ENCODE measurements at places on chromosomes 1 and 21.

DNA sequence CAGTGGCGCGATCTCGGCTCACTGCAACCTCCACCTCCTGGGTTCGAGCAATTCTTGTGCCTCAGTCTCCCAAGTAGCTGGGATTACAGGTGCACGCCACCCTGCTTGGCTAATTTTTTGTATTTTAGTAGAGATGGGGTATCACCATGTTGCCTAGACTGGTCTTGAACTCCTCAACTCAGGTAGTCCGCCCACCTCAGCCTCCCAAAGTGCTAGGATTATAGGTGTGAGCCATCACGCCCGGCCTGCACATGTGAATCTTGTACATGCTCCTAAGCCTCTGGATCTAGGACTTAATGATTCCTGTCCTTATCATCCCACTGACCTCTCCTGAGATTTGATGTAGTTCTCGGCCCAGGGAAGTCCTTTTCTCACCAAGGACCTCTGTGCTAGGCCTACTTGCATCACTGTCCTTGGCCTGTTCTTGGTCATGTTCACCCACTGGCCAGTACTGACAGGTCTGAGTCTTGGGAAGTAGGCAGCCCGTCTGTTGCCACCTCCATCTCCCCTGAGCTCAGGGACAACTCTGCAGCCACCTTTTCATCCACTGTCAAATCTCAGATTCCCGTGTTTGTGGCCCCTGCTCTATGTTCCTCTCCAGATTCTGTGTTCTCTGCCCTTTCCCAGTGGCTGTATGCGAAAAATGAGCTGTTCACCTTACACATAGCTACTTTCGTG, 9.4 kb downstream of the HYI start:
- DNase-seq, result no peak

DNA sequence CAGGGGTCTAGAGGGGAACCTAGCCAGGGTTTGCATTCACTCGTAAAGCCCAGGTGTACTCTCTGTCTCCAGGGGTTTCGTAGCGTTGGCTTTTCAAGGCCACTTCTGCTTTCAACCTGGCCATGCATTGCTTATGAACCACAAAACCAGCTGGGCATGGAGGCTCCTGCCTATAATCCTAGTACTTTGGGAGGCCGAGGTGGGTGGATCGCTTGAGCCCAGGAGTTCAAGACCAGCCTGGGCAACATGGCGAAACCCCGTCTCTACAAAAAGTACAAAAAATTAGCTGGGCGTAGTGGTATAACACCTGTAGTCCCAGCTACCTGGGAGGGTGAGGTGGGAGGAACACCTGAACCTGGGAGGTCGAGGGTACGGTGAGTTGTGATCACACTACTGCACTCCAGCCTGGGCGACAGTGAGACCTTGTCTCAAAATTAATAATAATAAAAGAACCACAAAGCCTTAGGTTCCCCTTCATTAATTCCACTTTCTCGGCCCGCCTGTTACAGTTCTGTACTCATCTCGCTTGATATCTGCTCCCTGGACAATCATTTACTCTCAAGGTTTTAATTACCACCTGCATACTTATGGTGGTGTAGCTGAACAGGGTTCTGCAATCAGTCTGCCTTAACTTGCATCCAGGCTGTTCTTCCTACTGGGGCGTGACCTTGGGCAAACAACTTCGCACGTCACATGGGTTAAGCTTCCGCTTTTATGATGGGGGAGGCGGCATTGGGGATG, 6.1 kb downstream of the SLC16A4 start:
- no peak for DNase-seq

DNA sequence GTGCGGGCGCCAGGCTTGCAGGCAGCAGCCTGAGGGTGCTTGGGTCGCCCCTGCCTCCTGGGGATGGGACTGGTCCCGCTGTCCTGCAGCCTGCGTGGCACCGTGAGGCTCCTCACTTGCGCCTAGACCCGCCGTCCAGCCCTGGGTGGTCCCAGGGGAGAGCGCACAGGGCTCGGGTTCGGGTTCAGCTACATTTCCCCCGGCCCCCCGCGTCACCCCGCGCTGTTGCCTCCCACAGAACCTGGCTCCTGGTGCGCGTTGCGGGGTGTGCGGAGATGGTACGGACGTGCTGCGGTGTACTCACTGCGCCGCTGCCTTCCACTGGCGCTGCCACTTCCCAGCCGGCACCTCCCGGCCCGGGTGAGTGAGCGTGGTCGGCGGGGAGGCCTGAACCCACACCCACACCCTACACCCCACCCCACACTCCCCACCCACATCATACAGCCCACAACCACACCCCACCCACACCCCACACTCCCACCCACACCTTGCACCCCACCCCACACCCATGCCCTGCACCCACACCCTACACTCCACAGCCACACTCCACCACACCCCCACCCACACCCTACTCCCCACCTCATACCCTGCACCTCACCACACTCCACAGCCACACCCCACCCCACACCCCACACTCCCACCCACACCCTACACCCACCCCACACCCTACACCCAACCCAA, 6.2 kb upstream of the PFKL start:
- no peak for DNase-seq

- DNase-seq, result no peak
Observed at GRCh38 chr1:99490031-99490430, 155.9 kb upstream of the PALMD start.

GRCh38 chr1:109354929-109355328, 42.8 kb downstream of the SORT1 start:
- DNase-seq, result no peak

GRCh38 chr21:32712641-32713040, 15.2 kb downstream of the SYNJ1 start:
- DNase-seq, result no peak

DNA sequence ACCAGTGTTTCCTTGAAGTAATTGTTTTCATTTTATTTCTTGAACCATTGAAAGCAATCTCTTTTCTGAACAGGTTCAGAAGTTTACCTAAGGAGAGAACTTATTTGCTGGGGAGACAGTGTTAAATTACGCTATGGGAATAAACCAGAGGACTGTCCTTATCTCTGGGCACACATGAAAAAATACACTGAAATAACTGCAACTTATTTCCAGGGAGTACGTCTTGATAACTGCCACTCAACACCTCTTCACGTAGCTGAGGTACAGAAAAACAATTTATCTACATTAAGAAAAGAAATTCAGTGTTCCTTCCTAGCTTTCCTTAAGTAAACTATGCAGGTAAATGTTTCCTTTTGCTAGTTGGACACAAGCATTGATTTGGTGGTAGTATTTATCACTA, 27.4 kb downstream of the AGL start:
- DNase-seq, result no peak

DNA sequence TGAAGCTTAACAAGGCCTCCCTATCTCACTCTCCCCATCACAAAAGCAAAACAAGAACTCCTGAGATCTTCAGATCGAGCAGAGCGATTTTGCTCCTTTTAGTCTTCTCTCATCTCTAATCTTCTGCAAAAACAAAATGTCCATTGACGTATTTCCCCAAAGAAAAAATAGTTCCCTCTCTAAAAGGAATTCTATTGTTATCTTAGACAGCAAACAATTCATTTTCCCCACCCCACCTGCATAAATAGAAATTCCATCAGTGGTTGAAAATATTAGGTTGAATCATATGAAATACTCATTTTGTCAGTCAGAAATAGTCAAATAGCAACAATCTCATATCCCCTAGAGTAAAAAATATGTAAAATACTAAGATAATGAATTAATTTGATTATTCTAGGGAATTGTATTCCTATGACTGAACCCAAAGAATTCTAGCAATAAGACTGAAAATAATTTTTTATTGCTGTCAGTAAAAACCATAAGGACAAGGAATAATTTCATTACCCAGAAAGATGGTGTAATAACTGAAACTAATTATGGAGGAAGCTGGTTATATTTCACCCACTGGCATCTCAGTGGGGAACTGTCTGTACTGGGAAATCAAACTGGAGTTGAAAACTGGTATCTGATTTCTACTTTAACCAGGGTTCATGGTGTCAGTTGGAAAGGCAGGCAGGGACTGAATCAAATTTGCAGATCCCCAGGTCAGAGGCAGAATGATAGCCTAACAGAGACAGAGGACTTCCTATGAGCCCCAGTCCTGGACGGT, 51.3 kb downstream of the RHOU start:
- no peak for DNase-seq

- no peak for DNase-seq
Observed at GRCh38 chr1:245279346-245279745, 124.6 kb downstream of the KIF26B start.

DNA sequence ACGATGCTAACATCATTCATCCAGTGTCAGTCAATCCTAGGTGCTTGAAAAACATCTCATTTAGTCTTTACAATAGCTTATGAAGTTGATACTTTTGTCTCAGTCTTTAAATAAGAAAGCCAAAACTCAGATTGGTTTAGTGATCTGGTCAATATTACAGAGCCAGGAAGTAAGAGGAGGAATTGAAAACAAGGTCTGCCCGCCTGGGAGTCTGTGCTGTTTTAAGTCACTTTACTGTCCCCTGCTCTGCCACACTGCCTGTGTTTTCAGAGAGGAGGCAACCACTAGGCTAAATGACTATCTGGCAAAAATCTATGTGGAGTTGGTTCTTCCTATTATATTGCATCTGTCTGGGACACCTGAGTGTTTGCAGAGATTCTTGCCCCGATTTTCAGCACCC, 62.3 kb downstream of the ST6GALNAC3 start:
- no peak for DNase-seq

GRCh38 chr1:71002709-71003475, 44.7 kb downstream of the PTGER3 start:
- DNase-seq, result no peak

DNA sequence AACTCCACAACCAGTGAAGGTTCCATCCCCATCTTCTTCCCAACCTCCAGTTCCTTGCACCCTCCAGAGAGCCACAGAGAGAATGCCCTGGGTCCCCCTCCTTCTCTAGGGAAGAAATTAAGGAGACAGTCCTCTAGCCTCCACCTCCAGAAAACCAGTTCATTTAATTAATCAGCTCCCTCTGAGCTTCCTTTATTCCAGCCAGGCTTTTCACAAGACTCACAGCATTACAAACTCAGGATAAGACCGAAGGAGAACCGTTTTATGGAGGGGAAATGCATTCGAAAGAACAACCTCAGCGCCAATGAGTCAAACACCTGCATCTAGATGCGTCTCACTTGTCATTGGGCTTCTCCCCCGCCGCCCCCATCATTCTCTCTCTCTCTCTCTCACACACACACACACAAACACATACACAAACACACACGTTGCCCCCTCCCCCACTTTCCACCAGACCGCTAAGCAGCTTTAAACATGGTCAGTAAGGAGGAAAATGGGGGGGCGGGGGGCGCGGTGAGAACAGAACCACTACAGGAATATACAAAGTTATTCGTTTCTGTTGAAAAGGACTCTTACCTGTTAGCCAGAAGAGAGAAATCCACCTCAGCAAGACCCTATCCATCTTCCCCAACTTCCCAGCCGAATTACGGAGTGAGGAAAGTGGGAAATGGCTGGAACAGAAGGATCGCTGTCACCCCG, 544 bp downstream of the ILDR2 start:
- no peak for DNase-seq

DNA sequence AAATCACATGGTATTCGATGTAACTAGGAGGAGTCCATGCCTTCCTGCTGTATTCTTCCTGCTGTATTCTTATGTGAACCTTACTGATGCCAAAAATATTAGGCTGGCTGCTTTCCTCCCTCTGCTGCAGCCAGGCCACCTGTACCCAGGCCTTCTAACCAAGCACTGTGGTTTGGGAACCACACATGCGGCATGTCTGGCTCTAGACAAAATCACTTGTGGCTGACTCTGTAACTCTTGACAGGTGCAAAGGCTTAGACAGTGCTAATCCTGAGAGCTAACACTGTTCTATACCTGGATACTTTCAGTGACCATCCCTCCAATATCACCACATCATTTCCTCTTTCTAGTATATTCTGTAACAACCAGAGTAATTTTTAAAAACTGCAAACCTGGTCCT, 67.7 kb downstream of the PCP4 start:
- no peak for DNase-seq

GRCh38 chr1:50458507-50458906, 35.3 kb upstream of the DMRTA2 start:
- DNase-seq, result no peak

GRCh38 chr21:31974454-31974985, 101.7 kb downstream of the HUNK start:
- DNase-seq, result no peak

GRCh38 chr21:28483301-28484035, 509.2 kb downstream of the LTN1 start:
- no peak for DNase-seq

Measured in upper lobe of right lung (tissue), 1 donor.